Right ventricle myocardium inferior (tissue), 1 donor: ENCODE measurements at places on chromosomes 11 and 22. TPM values are rescaled to one million over a fixed set of nuclear protein-coding genes. Genes with fewer than 3 reads are reported as not detected.

GRCh38 chr11:79691445-79691844 lies 250.6 kb upstream of the TENM4 start:
- DNase-seq: no peak

GRCh38 chr22:30514252-30514651 lies 8.8 kb upstream of the SEC14L4 start:
- no peak for DNase-seq

GRCh38 chr22:25680956-25681355 lies 61.0 kb upstream of the MYO18B start:
- DNase-seq: no peak

DNA sequence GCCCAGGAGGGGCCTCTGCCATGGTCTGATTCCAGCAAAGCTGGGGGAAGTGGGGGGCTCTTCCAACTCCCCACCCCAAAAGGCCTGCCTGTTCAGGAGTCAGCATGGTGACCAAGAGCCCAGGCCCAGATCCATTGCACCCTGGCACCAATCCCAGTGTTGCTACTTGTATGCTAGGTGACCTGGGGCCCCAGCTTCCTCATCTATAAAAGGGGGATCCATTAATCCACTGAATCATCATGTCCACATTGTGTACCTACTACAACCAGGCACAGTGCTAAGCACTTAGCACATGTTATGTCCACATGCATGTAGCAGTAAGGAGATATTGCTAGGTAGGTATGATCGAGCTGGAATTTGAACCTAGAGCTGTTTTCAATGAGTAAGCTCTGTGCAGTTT lies 2.0 kb downstream of the SYT12 start:
- no peak for DNase-seq

GRCh38 chr11:35083431-35084238 lies 55.3 kb upstream of the CD44 start:
- DNase-seq: peak; percentile 72

DNA sequence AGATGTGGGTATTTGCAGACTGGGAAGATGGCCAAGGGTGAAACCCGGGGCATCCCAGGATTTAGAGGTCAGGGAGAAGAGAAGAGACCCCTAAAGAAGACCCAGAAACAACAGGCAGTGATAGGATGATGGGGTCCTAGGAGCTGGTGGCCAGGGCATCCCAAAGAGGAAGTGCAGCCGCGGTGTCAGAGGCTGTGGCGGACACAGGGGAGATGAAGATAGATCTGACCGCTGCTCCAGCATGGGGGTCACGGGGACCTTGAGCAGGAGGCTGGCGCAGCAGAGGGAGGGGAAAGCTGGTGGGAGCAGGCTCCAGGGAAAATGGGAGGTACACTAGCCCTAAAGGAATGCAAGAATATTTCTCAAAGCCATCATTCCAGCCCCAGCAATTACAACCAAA lies 47.3 kb downstream of the CTTN start:
- DNase-seq: no peak

DNA sequence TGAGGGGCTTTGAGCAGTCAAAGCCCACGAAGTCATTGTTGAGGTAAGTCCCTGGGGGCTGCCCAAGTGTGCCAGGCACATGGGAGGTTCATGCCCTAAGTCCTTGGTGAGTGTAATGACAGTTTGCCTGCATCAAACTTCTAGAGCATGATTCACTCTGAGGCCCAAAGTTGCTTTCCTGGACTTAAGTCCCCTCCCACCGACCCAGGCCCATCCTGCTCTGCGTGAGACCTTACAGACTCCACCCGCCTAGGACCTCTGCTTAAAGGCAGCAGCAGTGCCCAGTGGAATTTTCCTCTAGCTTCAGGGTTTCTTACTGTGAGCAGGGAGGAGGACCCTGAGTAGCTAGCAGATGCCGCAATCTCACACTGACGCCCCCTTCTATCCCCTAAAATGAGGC lies 5.7 kb upstream of the PVALB start:
- DNase-seq: no peak

DNA sequence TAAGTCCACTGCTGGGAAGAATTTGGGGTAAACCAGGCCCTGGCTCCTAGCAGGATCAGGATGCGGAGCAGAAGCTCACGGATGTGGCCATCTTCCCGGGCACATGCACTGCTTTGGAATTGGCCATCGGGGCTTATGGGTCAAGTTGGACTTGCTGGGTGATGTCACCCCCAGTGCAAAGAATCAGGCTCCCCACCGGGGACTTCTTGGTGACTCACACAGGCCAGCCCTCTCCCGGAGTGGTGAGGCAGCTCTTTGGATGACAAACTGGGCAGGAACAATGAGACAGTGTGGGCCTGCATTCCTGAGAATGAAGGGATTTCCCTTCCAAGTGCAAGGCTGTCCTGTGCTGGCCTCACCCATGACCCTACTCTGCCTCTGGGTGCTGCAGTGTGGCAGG lies 128.8 kb upstream of the ANO1 start:
- no peak for DNase-seq

DNA sequence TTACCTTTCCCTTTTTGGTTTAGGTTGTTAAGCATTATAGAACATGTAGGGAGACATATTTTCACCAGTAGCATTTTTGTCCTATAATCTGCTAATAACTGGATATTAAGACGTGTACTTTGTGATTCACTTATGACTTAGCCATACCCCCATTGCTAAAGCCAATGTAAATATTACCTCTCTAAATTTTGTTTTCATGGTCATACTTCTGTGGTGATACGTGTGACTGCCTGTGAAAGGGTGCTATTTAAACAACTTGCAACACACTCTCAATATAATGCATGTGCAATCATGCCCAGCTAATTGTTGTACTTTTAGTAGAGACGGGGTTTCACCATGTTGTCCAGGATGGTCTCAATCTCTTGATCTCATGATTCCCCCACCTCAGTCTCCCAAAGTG lies 36.2 kb upstream of the PAK1 start:
- no peak for DNase-seq

GRCh38 chr11:60895687-60896086 lies 10.7 kb downstream of the PRPF19 start:
- DNase-seq: no peak

DNA sequence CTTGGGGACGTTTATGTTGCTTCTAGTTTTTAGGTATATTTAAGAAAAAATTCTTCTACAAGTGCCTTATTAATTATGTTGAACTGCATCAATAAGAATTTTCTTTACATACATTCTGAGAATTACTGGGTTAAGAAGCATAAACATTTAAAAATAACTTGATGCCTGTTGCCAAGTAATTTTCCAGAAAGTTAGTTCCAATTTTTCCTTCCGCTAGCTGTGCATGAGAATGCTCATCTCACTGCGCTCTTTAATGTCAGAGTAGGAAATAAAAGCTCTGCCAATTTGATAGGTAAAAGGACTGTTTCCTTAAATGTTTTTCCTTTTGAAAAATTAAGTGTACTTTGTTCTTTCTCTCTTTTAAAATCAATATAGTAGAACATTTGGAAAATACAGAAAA lies 113.1 kb upstream of the ZBED5 start:
- no peak for DNase-seq

- no peak for DNase-seq
Observed at GRCh38 chr22:18056807-18057474, 20.8 kb upstream of the PEX26 start.

- DNase-seq: no peak
Observed at GRCh38 chr22:22916215-22916951, 28.8 kb downstream of the IGLL5 start.

GRCh38 chr11:12024254-12024926 lies 16.0 kb upstream of the DKK3 start:
- no peak for DNase-seq

- DNase-seq: no peak
Observed at GRCh38 chr22:30127749-30128166, 47.5 kb downstream of the HORMAD2 start.

DNA sequence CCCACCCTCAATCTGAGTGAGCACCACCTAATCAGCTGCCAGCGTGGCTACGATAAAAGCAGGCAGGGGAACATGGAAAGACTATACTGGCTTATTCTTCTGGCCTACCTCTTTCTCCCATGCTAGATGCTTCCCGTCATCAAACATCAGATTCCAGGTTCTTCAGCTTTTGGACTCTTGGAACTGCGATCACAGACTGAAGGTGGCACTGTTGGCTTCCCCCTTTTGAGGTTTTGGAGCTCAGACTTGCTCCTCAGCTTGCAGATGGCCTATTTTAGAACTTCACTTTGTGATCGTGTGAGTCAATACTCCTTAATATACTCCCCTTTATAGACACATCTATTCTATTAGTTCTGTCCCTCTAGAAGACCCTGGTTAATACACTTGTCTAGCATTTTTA lies 543.7 kb upstream of the RAG2 start:
- DNase-seq: no peak

The ATF4 gene
- 204 TPM for total RNA-seq

The PKDREJ gene
- total RNA-seq: 0.08 TPM

The HDHD5 gene
- total RNA-seq: 58.9 TPM

The LDLRAD3 gene
- total RNA-seq: 1.7 TPM

The CABP4 gene
- 1.1 TPM for total RNA-seq

The GATD1 gene
- 18.3 TPM for total RNA-seq

The OR52E1 gene
- not detected for total RNA-seq

The TIMP3 gene
- total RNA-seq: 288 TPM

The GDPD4 gene
- not detected for total RNA-seq

The NDUFV1 gene
- 724 TPM for total RNA-seq

The PTGDR2 gene
- total RNA-seq: 2.4 TPM
